NCI-H187 (cell line): ENCODE measurements at places on chromosomes 1 and 21.

- DNase-seq = no peak
Measured at GRCh38 chr1:153546371-153546770, 765 bp upstream of the S100A4 start.

DNA sequence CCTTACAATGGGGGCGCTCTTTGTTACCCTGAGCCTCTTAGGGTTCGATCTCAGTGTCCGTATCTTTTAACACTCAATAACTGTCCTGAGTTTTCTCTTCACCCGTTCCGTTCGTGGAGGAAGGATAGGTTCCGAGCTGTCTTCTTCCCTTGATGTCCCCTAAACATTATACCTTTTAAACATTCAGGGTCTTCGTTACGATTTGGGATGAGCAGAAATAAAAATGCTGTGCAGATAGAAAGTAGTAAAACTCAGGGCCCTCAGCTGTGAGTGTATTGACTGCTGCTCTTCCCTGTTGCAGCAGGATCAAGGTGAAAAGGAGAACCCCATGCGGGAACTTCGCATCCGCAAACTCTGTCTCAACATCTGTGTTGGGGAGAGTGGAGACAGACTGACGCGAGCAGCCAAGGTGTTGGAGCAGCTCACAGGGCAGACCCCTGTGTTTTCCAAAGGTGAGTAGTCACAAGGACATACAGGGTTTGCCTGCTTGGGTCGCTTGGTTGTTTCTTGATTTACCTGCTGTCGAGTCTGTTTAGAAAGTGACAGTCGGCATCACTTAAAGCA is 784 bp downstream of the RPL11 start:
- DNase-seq = no peak

- no peak for DNase-seq
Measured at GRCh38 chr1:31401241-31401640, 11.8 kb upstream of the SERINC2 start.

DNA sequence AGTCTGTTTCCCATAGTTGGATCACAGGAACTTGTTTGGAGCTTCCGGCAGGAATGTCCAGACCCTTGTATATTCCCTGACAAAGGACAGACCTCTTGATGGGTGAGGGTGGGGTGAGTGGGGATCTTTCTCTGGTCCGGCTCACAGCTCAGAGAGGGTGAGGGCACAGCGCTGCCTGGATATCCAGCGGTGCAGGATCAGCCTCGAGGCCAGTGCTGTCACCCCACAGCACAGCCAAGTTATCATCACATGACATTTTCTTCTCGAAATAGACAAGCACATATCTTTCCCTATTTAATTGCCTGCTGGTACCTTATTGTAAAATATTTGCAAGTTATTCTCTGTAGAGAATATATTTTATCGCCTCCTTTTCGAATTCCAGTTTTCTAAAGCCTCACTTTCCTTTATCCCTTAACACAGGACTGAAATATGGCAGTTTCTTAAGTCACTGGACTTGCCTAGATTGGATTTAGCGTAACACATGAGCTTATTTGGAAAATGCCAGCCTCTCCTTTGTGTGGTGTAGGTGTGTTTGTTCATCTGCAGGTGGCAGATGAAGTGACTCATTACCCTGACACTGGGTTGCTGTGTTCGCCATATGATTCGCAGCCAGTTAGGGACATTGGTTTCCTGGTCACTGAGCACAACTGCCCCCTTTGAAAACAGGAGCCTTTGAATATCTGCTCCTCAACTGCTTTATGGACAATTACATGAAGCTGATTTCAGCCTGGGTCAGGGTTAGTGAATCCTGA is 21.4 kb downstream of the CLIC6 start:
- DNase-seq = peak; percentile 83

DNA sequence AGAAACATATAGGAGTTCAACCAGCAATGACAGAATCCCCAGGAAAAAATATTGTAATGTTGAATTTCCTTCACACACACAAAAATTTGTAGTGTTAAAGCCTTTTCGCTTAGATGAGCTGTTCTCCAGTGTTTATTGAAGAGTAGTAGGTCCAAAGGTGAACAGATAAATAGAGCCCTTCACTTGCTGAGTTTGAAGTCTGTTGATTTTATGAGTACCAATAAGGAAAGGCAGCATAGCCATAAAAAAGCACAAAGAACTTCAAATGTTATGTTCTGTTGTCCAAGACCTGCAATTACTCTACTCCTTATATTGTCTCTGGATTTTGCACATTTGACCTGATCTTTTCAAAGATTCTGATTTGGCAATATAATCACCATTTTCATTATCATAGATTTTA is 362.7 kb upstream of the B3GALT2 start:
- DNase-seq = no peak

- no peak for DNase-seq
Measured at GRCh38 chr1:234222561-234223280, 150.5 kb upstream of the COA6 start.

DNA sequence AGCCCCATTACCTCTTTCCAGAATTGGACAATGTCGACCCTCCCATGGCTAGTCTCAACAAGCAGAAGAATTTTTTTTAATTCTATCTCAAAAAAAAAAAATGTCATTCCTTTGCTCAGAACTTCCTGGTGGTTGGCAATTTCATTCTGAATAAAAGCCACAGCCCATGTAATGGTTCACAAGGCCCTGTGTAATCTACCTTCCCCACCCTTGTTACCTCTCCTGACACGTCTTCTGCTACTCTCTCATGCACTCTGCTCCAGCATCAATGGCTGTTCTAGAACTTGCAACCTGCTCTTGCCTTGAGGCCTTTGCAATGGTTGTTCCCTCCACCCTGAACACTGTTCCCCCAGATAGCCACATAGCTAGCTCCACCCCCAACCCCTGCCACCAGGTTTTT is 25.4 kb downstream of the NUAK2 start:
- no peak for DNase-seq

DNA sequence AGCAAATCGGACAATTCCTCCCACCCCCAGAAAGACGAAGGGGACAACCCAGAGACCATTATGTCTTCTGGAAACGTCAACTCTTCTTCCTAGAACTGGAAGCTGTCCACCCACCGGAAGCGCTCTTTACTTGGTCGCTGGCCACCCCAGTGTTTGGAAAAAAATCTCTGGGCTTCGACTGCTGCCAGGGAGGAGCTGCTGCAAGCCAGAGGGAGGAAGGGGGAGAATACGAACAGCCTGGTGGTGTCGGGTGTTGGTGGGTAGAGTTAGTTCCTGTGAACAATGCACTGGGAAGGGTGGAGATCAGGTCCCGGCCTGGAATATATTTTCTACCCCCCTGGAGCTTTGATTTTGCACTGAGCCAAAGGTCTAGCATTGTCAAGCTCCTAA is 3.2 kb downstream of the S1PR1 start:
- DNase-seq = no peak

DNA sequence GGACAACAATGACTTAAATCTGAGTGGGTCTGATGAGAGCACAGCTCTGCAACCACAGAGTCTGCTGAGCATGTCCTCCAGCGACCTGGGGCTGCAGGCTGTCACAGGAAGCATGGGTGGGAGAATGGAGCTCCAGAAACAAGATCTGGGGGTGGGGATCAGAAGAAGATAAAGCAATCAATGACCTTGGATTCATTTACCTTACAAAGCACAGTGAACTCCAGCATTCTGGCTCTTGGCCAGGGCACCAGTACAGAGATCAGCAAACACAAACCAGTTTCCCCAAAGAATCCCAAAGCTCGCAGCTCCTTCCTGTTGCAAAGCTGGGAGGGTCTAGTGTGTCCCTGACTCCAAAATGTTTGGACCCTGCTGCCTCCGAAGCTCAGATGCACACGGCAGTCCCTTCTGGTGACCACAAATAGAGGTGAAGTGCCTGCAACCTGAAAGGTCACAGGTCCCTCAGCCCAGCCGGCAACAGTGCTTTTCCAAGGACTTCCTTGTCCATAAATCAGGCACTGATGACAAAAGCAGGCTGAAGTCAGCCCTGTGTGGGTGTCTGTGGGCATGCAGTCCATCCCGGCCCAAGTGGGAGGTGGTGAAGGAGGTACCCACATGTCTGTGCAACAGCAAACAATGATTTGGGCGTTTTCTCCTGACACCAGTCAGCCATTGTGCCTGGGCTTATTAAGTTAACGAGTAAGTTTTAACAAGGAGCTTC is 76.1 kb downstream of the SH3BGR start:
- DNase-seq = no peak

DNA sequence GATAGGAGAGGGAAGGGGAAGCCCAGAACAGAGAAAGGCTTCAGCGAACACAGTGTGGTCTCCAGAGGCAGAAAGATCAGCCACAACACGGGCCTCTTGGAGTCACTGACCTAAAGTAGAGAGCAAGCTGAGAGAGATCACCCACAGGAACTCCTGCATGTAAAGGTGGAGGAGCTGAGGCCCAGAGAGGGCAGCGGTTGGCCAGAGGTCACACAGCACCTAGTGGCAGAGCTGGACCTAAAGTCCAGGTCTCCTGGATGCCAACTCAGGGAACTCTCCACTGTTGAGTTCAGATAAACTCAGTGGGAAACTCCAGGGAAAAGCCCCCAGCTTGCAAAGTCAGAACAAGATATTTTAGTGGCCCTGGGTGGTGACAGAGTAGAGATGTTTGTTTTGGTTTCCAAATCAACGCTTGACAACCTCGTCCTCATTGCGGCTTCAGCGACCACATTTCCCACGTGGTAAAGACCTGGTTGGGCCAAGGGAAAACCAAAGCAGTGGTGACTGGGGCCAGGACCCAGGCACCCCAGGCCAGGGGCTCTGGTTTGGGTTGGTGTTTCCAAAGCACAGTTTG is 4.6 kb downstream of the IFFO2 start:
- DNase-seq = no peak

DNA sequence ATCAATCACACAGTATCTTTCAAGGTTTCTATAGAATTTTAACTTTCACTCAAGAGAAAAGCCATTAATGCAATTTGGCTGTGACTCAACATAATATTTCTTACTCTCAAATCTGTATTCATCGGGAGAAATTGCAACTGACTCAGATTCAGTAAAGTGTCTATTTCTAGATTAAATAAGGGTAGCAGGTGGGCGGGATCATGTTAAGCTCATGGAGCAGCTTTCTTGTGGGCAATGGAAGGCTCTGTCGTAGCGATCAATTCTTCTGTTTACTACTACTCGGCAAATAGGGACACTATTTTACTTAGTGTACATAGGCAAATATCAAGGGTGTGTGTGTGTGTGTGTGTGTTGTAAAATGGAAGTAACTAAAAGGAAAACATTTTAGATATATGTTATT is 423.6 kb upstream of the NEGR1 start:
- no peak for DNase-seq

GRCh38 chr1:100539836-100540536 is 2.0 kb downstream of the GPR88 start:
- DNase-seq = no peak

- no peak for DNase-seq
Measured at GRCh38 chr1:59391212-59392179, 94.6 kb downstream of the FGGY start.

DNA sequence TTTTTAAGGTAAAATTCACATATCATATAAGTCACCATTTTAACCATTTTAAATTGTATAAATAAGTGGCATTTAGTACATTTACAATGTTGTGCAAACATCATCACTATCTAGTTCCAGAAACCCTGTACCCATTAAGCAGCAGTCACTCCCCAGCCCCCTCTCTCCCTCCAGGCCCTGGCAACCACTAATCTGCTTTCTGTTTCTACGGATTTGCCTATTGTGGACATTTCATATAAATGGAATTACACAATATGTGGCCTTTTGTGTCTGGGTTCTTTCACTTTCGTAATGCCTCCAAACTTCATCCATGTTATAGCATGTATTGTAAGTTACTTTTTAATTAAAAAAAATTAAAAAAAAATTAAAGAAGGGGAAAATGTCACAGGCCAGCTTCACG is 58.0 kb upstream of the RAB3GAP2 start:
- no peak for DNase-seq

- DNase-seq = no peak
Measured at GRCh38 chr1:167081594-167082156, 8.5 kb downstream of the GPA33 start.

DNA sequence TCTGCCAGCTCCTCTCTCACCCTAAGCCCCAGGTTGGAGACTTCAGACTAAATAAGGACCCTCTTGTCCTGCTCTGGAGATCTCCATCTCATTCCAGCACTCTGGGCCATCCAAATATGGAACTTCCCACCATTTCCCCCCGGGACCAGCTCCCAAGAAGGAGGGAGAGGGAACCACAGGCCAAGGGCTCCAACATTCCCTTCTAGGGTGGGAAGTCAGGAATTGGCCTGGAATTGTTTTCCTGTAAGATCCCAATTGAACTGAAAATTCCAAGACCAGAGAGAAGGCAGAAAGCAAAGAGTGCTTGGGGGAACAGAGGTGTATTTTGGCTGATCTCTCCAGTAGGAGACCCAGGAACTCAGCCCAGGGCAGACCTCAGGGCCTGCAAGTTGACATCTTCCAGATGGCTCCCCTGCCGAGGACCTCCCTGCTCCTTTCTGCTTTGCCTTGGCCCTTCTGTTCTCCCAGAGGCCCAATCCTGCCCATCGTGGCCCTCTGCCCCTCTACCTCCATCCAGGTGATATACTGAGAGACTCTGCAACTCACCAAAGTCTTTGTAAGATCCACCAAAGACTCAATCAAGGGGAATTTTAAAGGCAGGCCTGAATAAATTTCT is 14.9 kb downstream of the CSRP1 start:
- DNase-seq = no peak

DNA sequence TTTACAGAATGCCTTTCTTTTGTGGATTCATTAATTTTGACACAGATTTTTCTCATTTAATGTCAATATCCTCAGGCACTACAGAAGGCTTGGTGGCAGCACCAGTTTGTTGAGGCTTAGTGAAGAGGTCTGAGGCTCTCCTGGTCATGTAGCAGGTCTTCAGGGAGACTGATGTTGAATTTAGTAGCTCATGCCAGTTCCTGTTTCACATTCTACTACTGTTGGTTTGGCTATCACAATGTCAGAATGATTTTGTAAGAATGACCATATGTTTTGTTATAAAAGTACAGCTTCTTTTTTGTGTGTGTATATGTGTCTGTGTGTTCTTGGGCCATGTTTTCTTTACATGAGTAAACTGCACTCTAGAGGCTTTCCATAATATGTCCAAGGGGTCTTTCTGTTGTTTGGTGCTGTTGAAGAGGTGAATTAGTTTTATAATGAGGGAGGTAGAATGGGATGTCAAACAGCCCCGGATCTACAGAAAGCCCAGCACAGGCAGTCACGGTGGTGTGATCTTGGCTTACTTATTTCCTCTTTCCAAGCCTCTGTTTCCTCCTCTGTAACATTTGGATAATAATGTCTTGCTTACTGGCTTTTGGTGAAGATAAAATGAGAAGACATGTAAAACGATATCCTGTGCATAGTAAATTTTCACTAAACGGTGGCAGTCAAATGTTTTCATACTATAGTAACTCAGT is 32.0 kb downstream of the C1orf21 start:
- DNase-seq = no peak

GRCh38 chr1:234955107-234955731 is 173.4 kb downstream of the TOMM20 start:
- DNase-seq = no peak

- no peak for DNase-seq
Measured at GRCh38 chr1:155069551-155070157, 6.1 kb downstream of the EFNA4 start.

- DNase-seq = no peak
Measured at GRCh38 chr1:3671371-3672180, 19.3 kb downstream of the TP73 start.

- no peak for DNase-seq
Measured at GRCh38 chr1:222928212-222928611, 113.4 kb downstream of the DISP1 start.
